ENCODE measurements at places on chromosomes 12 and 14. TPM values are rescaled to one million over a fixed set of nuclear protein-coding genes. Genes with fewer than 3 reads are reported as not detected.

- H3K4me3 ChIP-seq = peak overlapping the region; percentile 32
- DNase-seq = no peak
- H3K27me3 ChIP-seq = no peaks in the 10 kb centered on the region
- H3K27ac ChIP-seq = peak overlapping the region; percentile 87
- H3K4me1 ChIP-seq = peaks cover 48% of the 10 kb centered on the region
Observed at GRCh38 chr12:3122841-3123678, 45.9 kb downstream of the TSPAN9 start.

Gene TSPAN19
- total RNA-seq = not detected

- H3K27ac ChIP-seq = no peak overlapping the region
- peaks cover 22% of the 10 kb centered on the region for H3K4me1 ChIP-seq
- H3K36me3 ChIP-seq = no peaks in the 10 kb centered on the region
- peaks cover 21% of the 10 kb centered on the region for H3K27me3 ChIP-seq
- H3K4me3 ChIP-seq = no peak overlapping the region
Observed at GRCh38 chr12:47744005-47744651, 14.6 kb downstream of the RAPGEF3 start.

Gene USP44
- 0.39 TPM for total RNA-seq

DNA sequence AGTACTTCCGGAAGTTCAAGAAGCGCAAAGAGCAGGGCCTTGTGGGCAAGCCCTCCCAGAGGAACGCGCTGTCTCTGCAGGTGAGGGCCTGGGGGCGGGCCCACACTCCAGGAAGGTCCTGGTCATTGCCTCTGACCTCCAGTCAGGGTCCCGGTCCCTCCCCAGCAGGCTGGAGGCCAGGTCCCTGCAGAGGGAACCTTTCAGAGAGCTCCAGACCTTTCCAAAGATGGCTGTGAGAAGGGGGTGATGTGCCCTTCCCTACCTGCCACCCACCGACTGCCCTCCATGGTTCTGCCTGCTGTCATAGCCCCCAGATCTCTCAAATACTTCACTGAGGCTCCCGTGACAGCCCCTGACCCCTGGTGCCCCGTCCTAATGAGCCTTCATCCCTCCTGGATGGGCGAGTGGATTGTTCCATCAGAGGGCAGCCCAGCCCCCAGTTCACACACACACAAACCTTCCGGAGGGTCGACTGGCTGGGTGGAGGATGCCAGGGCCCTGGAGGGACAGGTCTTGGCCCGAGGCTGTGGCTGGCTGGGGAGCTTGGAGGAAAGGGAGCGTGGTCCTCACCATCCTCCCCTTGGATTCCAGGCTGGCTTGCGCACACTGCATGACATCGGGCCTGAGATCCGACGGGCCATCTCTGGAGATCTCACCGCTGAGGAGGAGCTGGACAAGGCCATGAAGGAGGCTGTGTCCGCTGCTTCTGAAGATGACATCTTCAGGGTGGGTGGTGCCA lies 117.5 kb upstream of the FKBP4 start:
- no peak overlapping the region for H3K27ac ChIP-seq
- no peak for DNase-seq

Gene OR4E1
- total RNA-seq = not detected

DNA sequence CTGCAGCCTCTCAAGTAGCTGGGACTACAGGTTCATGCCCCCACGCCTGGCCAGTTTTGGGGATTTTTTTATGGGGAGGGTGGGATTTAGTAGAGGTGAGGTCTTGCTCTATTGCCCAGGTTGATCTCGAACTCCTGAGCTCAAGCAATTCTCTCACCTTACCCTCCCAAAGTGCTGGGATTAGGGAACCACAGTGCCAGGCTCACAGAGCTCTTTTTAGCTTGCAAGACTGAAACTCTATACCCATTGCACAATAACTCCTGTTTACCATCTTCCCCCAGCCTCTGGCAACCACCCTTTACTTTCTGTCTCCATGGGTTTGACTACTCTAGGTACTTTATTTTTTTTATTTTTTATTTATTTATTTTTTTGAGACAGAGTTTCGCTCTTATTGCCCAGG lies 25.7 kb upstream of the CDK17 start:
- H3K4me1 ChIP-seq = peaks cover 55% of the 10 kb centered on the region
- no peak overlapping the region for H3K4me3 ChIP-seq
- H3K27me3 ChIP-seq = no peaks in the 10 kb centered on the region

Gene CCDC198
- not detected for total RNA-seq

Gene CNTN1
- total RNA-seq = 1.6 TPM

- H3K4me1 ChIP-seq = no peaks in the 10 kb centered on the region
- H3K27ac ChIP-seq = no peak overlapping the region
- H3K4me3 ChIP-seq = no peak overlapping the region
- no peaks in the 10 kb centered on the region for H3K27me3 ChIP-seq
Observed at GRCh38 chr12:78586790-78587189, 277.8 kb upstream of the SYT1 start.

DNA sequence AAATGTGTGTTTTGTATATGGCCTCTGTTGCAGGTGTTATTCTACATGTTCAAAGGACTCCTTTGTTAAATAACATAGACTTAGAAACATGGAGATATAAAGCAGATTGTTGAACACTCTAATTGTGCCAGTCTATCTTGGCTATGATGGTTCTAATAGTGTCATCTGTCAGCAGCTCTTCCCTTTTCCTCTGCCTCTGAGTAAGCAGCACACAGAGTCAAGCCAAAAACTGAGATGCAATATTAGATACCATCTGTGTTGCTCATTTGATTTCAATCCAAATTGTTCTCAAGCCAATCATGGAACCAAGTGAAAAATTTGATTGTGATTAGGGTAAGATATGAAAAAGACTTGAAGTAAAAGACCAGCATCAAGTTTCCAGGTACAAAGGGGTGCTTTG lies 871.1 kb upstream of the MGAT4C start:
- no peak overlapping the region for H3K27ac ChIP-seq
- no peaks in the 10 kb centered on the region for H3K36me3 ChIP-seq
- H3K4me1 ChIP-seq = no peaks in the 10 kb centered on the region
- no peak overlapping the region for H3K4me3 ChIP-seq
- DNase-seq = no peak

- H3K4me3 ChIP-seq = no peak overlapping the region
- H3K4me1 ChIP-seq = no peaks in the 10 kb centered on the region
- no peaks in the 10 kb centered on the region for H3K36me3 ChIP-seq
- no peak for DNase-seq
- no peak overlapping the region for H3K27ac ChIP-seq
Observed at GRCh38 chr14:103867020-103867419, 19.6 kb upstream of the PPP1R13B start.

DNA sequence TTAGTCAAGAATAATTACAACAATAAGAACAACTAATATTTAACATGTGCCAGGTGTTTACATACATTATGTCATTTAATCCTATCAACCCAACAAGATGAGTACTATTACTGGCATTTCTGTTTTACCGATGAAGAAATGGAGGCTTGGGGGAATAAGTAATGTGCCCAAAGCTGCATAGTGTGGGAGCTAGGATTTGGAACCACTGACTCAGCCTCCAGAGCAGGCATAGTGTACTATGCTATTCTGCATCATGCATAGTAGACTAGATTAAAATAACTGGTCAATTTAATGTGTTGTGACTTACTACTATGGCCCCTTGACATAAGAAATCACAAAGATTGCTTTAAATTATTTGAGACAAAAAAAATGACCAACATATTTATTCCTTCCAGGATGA lies 9.5 kb downstream of the GPR19 start:
- peaks cover 10% of the 10 kb centered on the region for H3K27me3 ChIP-seq
- H3K27ac ChIP-seq = no peak overlapping the region
- no peak for DNase-seq
- no peak overlapping the region for H3K4me3 ChIP-seq
- no peaks in the 10 kb centered on the region for H3K36me3 ChIP-seq

GRCh38 chr12:53235742-53236442 lies 3.9 kb upstream of the RARG start:
- no peak overlapping the region for H3K27ac ChIP-seq
- no peak for DNase-seq
- H3K36me3 ChIP-seq = no peaks in the 10 kb centered on the region
- peaks cover 41% of the 10 kb centered on the region for H3K4me1 ChIP-seq
- peaks cover 9% of the 10 kb centered on the region for H3K27me3 ChIP-seq

Gene AQP6
- not detected for total RNA-seq
